Endodermal cell (in vitro differentiated cells): ENCODE measurements at places on chromosomes 7 and 10. TPM values are rescaled to one million over a fixed set of nuclear protein-coding genes. Genes with fewer than 3 reads are reported as not detected.

Gene ADCYAP1R1
- 1.6 and 2.1 TPM in 2 replicates for total RNA-seq

Gene RPP30
- total RNA-seq, result 44.2 to 62.4 TPM (median 55.6 TPM) in 3 replicates

Gene HMX2
- not detected in 3 replicates for total RNA-seq

Gene CTNNA3
- 3.2 to 4.9 TPM (median 4.2 TPM) in 3 replicates for total RNA-seq

Gene SPDYE2
- total RNA-seq, result not detected in 2 replicates

Gene SHTN1
- 39.4 and 40.5 TPM in 2 replicates for total RNA-seq

Gene GIMAP8
- total RNA-seq, result not detected in 3 replicates

Gene NAT16
- total RNA-seq, result 0.15 to 0.19 TPM in 2 of 3 replicates, not detected in the other

Gene PKD2L1
- not detected in 2 replicates for total RNA-seq

Gene HECTD2
- total RNA-seq, result 11.5 and 13.4 TPM in 2 replicates

Gene CACNB2
- 1.9 to 3.3 TPM (median 2.2 TPM) in 3 replicates for total RNA-seq

Gene NUP205
- total RNA-seq, result 82.2 to 131 TPM (median 129 TPM) in 3 replicates

Gene EBF3
- 2.0 and 2.8 TPM in 2 replicates for total RNA-seq

Gene HTRA1
- 3.1 and 5.0 TPM in 2 replicates for total RNA-seq

Gene ADAM8
- 3.3 and 5.5 TPM in 2 replicates for total RNA-seq

Gene SPACDR
- 1.3 and 1.6 TPM in 2 replicates for total RNA-seq

Gene FOXP2
- total RNA-seq, result 9.3 and 13.3 TPM in 2 replicates

Gene DNA2
- 22.3 to 64.6 TPM (median 58.1 TPM) in 3 replicates for total RNA-seq

Gene TMEM270
- total RNA-seq, result not detected in 3 replicates

Gene NEUROD6
- total RNA-seq, result not detected in 2 replicates

Gene ANKRD22
- total RNA-seq, result not detected in 3 replicates

Gene C10orf67
- total RNA-seq, result not detected in 2 replicates
